ENCODE measurements at places on chromosomes 5 and 9.

DNA sequence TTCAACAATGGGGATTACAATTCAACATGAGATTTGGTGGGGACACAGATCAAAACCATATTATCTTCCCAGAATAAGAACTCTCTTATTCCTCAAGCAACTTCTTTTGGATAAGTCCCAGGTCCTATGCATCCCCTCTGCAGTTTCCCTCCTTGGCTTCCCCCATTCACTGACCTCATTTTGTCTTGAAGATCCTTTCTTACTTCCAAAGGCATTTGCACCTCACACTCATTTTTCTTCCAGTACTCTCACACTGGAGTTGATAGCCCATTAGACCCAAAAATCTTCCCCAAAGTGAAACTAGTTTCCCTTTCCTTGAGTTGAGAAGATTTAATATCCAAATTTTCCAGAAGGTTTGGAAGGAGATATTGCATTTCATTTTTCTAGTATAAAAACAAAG lies 178.0 kb upstream of the DAPK1 start:
- DNase-seq = no peak

- no peak for DNase-seq
Measured at GRCh38 chr5:103286622-103287021, 28.1 kb downstream of the MACIR start.

- DNase-seq = no peak
Measured at GRCh38 chr5:132378580-132378979, 9.1 kb downstream of the SLC22A5 start.

DNA sequence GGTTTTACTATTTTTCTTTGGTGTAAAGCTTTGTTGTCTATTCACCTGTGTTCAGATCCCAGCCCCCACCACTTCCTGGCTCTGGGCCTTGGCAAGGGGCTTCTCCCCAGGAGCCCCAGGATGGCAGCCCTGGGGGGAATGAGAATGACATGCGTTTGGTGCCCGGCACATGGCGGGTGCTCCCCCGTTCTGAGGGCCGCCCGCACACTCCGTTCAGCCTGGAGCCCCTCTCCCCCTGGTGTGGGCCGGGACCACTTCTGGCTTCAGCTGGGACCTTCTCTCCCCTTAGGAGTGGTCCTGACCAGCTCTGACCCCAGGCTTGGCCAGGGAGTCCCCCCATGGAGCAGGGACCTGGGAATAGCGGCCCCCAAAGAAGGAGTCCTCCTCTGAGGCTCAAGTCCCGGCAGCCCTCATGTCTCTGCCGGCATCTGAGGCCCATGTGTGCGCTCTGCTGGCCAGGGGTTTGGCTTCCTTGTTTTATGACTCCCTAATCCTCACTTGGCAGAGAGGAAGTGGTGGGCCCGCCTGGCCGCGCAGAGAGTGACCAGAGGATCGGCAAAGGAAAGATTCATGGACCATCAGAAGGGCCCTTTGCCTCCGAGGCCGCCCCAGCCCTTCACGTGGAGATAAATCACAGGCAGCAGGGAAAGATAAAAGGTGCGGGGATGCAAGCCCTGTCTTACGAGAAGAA lies 57.0 kb upstream of the LMX1B start:
- DNase-seq = no peak

GRCh38 chr9:34652602-34653000 lies 616 bp downstream of the IL11RA start:
- DNase-seq = no peak

- DNase-seq = no peak
Measured at GRCh38 chr5:111707630-111708164, 49.3 kb downstream of the NREP start.

DNA sequence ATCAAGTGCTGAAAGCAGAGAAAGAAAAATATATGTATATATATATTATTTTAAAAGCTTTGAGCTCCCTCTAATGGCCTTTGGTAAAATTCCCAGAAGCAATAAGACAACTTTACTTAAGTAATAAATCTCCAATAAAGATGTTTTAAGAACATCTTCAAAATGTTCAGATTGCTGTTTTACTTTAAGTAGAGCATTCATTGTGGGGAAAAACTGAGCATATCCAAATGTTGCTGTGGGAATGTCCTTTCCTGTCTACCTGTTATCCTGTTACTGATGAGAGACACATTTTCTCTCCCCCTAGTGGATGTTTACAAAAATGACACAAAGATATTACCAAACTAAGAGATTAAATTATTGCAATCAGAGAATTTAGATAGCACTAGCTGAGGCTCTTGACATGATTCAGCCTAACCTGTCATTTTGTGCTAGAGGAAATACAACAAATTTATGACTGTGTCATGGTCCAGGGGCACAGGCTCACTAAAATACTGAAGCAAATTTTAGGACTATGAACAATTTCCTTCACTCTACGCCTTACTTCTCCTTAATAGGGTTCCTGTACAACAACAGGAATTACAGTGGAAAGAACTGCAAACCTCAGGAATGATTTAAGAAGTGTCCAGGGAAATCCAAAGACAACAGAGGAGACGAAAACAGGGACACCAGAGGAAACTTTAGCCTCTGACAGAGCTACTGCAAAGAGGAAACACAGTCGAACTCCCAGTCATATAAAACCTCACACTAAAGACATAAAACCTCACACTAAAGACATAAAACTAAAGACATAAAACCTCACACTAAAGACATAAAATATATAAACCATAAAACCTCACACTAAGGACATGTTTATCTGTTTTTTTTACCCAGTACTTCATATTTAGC lies 24.3 kb upstream of the PRRC1 start:
- no peak for DNase-seq

- DNase-seq = no peak
Measured at GRCh38 chr9:128809831-128810230, 8.5 kb upstream of the ENDOG start.

- DNase-seq = no peak
Measured at GRCh38 chr9:110048976-110049698, 158.8 kb downstream of the C9orf152 start.

- no peak for DNase-seq
Measured at GRCh38 chr5:68744206-68744605, 349.6 kb upstream of the SLC30A5 start.

DNA sequence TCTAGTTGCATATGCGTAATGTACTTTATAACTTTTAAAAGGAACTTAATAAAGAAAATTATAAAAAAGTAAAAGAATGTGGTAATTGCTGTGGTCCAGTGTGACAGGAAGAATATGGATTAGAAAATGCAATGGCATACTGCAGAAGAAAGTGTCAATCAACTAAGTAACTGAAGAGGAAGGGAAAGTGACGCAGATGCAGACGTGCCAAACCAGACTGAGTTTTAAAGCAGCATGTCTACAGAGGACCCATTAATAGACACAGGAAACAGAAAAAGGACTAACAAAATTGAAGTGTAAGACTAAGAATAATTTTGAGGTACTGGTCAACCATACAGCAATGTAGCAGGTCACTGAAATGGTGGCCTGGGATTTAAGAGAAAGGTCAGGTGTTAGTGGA lies 73.3 kb downstream of the DPYSL3 start:
- DNase-seq = no peak

- DNase-seq = no peak
Measured at GRCh38 chr5:95304711-95305110, 19.8 kb upstream of the MCTP1 start.

DNA sequence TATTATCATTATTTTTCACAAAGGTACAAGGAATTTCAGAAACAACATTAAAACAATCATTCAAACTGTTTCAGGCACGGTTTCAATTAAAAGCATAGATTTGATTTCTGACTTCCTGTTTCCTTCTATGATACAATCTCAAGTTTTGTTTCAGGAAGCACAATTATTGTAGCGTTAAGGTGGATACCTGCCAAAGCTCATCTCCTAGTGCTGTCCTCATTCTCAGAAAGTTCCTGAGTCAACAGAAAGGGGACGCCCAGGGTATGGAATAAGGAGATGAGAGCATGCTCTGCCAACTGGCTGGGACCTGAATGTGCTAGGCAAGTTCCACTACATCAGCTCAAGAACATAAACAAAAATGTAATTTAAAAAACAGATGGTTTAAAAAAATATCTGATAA lies 2.0 kb upstream of the TRIM14 start:
- DNase-seq = no peak

DNA sequence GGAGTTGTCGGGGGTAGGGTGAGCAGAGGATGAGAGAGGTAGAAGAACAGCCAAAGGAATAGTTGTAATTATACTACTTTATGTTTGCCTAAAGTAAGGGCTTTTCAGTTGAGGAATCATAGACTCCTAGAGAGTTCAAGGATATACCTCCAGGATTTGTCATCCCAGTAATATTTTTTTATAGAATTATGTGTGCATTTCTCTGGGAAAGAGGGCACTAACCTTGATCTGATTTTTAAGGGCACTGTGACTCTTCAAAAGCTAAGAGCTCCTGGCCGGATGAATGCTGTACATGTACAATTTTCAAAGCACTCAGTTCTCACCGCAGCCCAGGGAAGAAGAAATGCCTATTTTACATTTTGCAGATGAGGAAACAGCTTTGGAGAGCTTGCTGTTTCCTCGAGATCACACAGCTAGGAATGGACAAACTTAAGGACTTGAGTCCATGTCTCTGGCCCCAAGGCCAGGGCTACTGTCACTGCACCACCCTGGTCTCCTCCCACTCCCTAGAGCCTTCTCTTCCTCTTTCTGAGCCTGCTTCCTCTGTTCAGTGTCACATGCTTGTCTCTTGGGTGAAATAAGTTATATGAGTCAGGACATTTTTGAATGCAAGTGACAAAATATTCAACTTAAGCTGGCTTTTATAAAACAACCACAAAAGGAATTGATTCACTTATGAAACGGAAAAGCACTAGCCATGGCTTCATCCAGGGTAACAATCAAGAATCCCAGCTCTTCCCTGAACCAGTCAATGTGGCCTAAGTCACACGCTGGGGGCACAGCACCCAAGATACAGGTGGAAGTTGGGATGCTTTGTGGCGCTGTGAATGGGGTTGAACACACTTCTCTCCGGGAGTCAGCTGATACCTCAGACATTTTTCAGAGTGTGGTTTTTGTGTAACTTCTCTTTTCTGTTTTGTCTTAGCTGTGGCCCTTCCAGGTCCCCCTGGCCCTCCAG lies 45.7 kb upstream of the TGFBR1 start:
- DNase-seq = no peak

- no peak for DNase-seq
Measured at GRCh38 chr5:130536691-130537090, 628.4 kb downstream of the HINT1 start.
